C1 segment of cervical spinal cord (tissue), 14 donors: ENCODE measurements at places on chromosomes 3 and 15.

- no peak for DNase-seq
These were observed 90.8 kb upstream of the C3orf80 start for GRCh38 chr3:160134454-160134853.

DNA sequence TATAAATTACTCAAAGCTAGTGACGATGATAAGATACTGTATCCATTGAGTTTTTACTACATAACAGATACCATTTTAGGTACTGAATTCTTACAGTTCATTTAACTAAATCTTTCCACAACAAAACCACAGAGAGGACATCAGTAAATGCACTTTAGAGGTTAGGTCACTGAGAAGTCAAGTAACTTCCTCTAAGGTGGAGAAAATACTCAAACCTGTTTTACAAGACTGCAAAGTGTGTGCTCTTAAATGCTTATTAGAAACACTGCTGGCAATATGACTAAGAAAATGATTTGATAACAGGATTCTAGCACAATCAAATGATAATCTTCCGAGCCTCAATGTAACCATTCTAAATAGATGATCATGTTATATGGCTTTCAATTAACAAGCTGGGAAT is 99.4 kb downstream of the UBE3A start:
- DNase-seq, result no peak

- DNase-seq, result no peak
These were observed at the start of gene HCLS1 for GRCh38 chr3:121660356-121661171. Gene HCLS1, minus strand, starts transcription at chr3:121660903. Its CDS starts 2,556 bp downstream, at chr3:121658347.

DNA sequence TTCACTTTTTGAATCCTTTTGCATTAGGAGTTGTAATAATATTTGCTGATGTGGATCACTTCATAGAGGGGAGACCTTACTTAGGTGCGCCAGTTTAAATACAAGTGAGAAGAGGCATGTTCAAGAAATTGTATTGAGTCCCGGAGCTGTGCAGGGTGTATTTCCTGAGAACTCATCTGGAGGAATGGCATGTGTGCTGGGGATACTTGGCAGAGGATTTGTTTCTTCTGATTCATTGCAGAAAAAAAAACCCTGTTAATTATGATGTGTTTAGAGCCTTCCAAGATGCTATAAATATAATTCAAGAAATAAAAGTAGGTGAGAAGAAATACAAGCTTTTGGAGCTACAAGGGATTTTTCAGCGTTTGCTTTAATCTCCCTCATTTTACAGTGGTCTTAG is 97.6 kb downstream of the TPRG1 start:
- no peak for DNase-seq

- DNase-seq, result no peak
These were observed 25.8 kb upstream of the LRRFIP2 start for GRCh38 chr3:37200141-37200540.

- no peak for DNase-seq
These were observed 20.0 kb upstream of the SENP7 start for GRCh38 chr3:101532783-101533602.

DNA sequence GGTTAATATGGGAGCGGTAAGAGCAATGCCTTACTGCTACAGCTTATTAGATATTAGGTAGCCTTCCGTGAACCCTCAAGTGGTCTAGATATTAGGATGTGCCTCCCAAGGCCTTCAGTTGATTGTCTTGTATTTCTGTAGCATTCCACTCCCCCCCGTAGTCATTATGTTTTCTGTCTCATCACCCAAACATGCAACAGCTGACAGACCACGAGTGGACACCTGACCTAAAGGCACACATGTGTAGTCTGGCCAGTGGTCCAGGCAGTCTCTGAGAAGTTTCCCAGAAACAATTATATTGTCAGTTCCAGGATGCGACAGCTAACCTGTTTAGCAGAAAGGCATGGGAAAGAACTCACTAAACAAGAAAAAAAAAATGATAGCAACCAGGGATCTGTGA is 1000.9 kb downstream of the AGBL1 start:
- DNase-seq, result no peak

DNA sequence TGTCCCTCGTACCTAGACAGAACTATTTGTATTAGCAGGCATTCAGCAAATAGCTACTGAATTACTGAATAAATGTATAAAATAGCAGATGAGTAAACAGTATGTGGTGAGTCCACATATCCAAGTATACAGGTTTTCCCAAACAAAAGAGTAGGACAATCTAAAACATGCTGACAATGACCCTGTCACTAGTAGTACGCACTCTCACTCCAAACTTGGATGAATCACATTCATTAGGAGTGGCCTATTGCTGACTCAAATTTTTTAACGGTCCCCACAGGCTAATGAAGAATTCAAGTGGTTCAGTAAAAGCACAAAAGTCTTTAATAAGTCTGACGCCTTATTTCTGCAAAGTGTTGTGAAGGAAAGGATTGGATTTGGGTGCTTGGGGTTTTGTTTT is 449.3 kb upstream of the THBS1 start:
- no peak for DNase-seq

DNA sequence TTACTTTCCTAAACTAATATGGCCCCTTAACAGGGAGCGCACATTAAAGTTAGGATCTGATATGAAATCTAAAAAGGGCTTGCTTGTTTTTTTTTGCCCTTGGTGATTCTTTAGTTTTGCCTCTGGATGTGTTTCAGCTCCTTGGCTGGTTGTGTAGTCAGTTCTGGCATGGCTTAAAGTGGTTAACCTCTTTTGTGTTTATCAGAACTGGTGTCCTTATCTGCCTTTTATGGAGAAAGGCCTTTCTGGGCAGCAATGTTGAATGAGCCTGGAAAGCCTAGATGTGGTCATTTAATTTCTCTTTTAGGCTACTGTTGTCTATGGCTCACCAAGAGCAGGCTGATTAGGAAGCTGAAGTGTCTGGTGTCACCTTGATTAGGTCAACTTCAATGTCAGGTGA is 254.5 kb upstream of the ROPN1 start:
- no peak for DNase-seq

DNA sequence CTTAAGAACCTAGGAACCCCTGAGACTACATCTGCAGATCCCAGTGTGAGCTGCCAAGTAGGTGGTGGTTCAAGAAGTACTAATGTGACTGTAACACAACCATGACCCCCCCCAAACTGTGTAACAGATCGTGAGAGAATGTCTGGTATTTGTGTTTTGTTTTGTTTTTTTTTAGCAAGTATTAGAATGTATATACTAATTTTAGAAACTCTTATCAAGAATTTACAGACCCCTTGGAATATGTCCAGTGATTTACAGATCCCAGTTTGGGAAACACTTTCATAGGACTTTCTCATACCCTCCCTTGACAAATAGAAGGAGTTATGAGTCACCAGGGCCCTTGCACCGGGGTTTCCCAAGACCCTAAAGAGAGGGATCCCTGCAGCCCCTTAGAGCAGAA is 79.8 kb downstream of the SEMA5B start:
- DNase-seq, result no peak

DNA sequence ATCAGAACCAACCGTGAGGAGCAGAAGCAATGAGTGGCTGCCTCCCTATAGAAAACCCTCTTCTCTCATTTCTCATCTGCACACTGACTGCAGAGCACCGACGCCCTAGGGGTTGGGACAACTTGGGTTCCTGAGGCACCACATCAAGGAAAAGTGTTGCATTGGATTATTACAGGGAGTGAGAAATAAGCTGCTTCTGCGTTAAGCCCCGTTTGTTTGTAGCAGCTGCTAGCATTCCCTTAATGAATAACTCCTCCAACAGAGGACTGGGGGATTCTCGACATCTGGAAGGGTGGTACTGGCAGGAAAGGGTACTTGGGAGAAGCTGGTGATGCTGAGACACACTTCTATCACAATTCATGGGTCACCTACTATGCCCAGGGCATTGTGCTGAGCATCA is 25.3 kb upstream of the AGBL1 start:
- DNase-seq, result no peak

DNA sequence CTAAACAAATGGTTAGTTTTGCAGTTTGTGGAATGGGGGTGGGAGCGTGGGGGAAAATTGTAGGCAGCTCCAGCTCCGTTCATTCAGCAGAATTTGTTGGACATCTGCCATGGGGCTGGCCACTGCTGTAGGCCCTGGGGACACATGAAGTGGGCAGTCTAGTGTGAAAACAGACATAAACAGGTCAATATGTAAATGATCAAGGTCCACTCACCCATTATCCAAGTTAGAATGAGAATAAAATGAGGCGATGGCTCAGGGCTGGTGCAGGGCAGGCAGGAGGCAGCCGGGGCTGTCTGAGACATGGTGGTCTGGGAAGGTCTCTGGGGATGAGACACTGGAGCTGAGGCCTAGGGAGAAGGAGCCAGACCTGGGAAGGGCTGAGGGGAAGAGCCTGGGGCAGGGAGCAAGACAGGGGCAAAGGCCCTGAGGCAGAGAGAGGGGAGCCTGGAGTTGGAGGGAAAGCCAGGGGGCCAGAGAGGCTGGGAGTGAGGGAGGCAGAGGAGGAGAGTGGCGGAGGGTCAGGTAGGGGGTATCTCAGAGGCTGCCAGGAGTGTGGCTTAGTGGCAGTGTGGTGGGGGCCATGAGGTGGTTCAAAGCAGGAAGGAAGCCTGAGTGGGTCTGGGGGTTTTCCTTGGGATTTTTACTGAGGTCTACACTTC is 6.2 kb upstream of the SLC6A6 start:
- DNase-seq, result no peak

GRCh38 chr3:128875556-128876120 is 3.8 kb upstream of the ACAD9 start:
- DNase-seq, result peak; percentile 7
